ENCODE measurements at places on chromosomes 4 and X. TPM values are rescaled to one million over a fixed set of nuclear protein-coding genes. Genes with fewer than 3 reads are reported as not detected.

DNA sequence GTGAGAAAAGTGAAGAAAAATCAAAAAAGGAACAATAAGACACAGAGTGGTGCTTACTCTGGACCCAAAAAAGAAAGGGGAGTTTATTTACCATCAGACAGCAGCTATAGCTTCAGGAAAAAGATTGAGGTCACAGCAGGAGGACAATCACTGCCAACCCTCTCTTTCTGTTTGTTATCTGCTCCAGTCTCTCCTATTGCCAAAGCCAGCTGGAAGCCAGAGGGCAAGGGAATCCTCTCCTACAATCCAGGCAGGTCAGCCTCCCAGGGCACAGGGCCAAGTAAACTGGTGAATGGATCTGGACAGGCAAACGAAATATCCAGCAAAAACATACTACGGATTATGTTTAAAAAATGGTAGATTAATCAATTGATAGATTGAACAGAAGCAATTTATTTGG is 306.9 kb upstream of the SLIT2 start:
- DNase-seq = no peak

DNA sequence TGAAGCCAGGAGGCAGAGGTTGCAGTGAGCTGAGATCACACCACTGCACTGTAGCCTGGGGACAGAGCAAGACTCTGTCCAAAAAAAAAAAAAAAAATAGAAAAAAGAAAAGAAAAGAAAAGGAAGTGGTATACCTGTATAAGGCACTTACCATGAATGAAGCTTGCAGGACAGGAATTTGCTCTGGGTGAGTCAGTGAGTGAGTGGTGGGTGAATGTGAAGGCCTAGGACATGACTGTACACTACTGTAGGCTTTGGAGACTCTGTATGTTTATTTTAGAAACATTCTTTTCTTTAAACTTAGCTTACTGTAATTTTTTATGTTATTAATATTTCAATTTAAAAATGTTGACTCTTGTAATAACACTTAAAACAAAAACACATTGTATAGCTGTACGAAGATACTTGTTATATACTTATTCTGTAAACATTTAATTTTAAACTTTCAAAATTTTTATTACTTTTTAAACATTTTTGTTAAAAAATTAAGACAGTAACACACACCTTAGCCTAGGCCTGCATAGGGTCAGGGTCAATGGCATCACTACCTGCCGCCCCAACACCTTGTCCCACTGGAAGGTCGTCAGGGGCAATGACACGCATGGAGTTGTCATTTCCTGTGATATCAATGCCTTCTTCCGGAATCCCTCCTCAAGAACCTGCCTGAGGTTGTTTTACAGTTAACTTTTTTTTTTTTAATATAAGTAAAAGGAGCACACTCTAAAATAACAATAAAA is 78.7 kb downstream of the CLNK start:
- DNase-seq = no peak

The COL4A6 gene
- 14.2 TPM for polyA plus RNA-seq

The ITIH6 gene
- 0.03 TPM for polyA plus RNA-seq
